AG09319 (cell line): ENCODE measurements at places on chromosomes 4 and X.

DNA sequence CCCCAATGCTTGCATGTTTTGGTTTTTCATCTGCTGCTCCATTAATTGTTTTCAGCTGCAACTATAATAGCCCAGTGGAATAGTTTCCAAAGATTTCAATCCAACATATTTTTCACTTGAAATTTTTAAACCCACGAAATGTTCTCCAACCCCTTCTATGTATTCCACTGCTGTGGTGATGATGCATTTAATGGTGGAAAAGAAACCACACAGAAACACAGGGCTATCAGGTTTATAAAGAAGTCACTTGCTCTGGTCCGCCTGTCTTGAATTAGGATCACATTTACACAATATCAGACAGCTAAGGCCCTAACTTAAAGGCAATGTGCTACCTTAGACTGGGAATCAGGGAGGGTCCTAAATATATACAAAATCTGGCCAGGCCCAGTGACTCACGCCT, 35.0 kb downstream of the OPHN1 start:
- peak; percentile 31 for DNase-seq

DNA sequence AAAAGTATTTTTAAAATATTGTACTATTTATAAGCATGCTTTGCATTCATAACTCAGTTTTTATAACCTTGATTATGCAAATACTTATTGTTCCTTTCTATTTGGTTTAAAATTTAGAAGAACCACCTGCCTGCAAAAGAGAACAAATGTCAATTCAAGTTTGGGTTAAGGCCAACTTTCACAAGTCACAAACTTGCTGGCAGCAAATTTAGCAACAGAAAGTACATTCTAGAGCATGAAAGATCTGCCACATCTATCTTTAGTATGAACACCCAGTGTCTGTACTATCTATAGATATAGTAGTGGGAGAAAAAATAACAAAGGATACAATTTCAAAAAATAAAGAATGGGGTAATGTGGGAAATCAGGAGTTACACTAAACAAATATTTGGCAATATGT, 1014.2 kb downstream of the C4orf33 start:
- no peak for DNase-seq

- peak; percentile 10 for DNase-seq
Observed at GRCh38 chr4:78951862-78952472, 12.7 kb upstream of the PAQR3 start.

DNA sequence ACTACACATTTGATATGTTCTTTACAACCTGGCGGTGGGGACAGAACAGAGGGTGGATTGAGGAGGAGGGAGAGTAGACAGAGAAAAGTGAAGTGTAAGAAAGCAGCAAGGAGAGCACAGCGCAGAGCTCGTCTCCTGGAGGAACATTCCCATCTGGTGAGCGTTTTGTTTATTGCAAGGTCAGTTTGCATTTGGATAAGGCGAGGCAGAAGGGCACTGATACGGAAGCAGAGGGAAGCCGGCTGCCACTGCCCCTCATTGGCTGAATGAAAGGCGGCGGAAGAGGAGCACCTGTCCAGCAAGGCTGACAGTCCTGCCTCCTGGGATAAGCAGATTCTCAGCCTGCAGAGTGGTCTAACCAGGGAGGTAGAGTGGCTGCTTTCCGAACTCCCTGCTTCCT, 83.2 kb downstream of the GPR143 start:
- no peak for DNase-seq

DNA sequence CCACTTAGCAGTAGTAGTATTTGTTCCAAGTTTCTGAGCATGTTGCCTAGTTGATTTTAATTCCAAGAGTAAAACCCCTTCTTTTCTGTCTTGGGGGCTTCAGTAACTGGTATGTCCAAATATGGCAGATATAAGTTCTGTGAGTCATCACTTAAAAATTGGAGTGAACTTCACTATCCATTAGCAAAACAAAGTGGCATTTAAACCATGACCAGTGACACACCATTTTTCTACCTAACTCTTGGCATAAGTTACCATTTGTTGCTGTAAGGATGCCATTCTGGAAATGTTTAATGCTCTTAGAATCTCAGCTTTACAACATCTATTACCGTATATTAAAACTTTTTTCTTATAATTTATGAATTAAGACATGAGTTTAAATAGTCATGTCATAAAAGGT, 102.0 kb downstream of the CBR4 start:
- DNase-seq = no peak

GRCh38 chr4:27616166-27616565, 755.5 kb downstream of the STIM2 start:
- no peak for DNase-seq

DNA sequence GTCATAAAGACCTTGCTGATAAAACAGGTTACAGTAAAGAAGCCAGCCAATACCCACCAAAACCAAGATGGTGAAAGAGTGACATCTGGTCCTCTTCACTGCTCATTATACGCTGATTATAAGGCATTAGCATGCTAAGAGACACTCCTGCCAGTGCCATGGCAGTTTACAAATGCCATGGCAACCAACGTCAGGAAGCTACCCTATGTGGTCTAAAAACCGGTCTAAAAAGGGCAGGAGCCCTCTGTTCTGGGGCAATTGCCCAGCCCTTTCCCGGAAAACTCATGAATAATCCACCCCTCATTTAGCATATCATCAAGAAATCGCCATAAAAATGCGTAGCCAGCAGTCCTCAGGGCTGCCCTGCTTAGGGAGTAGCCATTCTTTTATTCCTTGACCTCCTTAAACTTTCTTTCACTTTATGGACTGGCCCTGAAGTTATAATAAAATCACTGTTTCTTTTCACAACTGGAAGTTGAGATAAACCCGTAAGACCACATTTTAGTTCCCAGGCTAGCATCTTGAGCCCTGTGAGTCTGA, 260.5 kb upstream of the FAT1 start:
- no peak for DNase-seq

DNA sequence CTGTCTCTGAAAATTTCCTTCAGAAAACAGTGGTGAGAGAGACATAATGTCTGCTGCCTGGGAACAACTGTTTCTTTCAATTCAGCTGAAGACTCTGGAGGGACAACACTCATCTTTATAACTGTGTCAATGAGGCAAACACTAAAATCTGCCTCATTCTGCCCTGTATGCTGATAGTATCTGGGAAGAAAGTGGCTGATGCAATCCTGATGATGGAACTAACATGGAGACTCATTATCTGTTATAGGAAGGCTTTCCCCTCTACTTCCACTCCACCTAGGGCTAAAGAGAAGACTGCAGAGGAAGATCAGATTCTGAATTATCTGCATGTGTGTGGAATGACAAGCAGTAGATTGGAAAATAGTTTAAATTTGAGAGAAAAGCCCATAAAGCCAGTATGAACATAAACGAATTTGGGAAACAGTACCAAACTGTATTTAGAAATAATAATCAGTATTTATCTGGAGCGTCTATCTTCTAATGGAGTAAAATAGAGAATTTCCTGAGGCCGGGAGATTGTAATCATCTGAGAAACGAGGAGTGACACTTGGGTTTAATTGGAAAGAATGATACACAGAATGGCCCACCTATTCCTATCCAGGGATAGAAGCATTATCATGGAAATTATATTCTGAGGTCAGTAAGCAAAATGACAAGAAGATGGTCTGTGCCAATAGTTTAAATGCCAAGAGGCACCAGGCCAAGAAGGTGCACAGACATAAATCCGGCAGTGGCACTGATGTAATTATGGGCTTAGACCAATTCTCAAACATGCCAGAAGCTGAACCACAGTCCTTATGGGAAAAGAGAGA, 85.4 kb downstream of the SHISA3 start:
- DNase-seq = no peak

DNA sequence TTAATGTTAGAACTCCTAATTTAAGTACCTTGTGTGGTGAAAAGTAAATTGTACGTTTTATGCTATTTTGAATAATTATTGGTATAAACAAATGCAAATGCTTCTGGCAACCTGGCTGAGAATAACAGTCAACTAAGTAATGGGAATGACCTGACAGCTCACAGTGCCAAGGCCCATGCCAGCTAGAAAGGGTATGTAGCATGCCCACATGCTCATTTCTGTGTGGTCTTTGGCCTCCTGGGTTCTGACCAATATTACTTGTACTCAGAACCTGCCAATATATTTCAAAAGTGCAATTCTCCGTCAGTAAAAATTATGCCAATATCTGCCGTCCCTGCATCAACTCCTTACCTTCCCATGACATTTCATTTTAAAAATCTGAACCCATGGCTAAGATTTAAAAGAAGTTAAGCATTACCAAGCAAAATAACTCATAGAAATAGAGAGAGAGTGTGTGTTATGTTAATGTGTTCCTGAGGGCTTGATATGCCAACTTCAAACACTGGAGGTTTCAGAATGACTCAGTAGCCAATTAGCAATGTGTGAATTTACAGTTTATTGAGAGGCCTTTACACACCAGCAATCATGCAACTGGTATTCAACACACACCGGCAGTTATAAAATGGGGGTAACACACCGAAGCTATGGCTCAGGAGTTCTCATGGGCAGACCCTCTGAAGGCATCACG, 820.8 kb downstream of the FSTL5 start:
- no peak for DNase-seq

DNA sequence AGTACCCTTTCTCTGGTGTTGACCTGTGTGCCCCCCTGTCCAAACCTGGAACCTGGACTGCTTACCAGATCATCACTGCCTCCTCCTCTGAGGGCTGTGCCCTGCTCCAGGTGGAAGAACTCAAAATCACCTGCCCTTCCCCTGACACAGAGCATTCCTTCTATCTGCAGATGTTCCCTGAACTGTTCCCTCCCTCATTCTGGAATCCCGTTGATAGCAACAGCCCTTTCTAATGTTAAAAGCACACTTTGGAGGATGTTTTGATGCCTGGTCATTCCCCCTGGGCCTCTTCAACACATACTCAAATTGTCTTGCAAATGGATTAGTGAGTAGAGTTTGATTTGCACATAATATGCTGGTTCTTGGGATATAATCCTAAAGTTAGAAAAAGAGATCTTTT, 225.8 kb downstream of the FGF13 start:
- no peak for DNase-seq

DNA sequence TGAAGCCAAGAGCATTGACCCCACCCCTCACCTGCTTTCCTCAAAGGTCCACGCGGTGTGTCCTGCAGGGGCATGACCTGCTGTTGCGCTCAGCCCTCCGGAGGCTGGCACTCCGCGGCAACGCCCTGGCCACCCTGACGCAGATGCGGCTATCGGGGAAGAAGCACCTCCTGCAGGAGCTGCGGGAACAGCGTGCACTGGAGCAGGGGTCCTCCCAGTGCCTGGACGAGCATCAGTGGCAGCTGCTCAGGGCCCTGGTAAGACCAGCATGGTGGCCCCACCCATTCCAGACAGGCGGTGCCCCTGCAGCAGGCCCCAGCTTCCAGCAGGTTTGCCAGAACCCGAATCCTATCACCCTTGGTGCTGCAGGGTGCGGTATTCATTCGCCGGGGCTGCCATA, 86.0 kb downstream of the EVC start:
- DNase-seq = no peak

DNA sequence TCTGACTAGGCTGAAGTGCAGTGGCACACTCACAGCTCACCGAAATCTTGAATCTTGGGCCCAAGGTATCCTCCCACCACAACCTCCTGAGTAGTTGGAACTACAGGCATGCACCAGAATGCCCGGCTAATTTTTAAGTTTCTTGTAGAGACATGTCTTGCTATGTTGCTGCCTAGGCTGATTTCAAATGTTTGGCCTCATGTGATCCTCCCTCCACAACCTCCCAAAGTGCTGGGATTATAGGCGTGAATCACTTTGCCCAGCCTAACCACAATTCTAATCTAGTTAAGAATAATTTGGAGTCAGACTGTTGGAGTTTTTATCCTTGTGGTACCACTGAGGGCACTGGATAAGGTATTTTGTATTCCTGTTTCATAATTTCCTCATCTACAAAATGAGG, 317.5 kb upstream of the AGA start:
- no peak for DNase-seq

DNA sequence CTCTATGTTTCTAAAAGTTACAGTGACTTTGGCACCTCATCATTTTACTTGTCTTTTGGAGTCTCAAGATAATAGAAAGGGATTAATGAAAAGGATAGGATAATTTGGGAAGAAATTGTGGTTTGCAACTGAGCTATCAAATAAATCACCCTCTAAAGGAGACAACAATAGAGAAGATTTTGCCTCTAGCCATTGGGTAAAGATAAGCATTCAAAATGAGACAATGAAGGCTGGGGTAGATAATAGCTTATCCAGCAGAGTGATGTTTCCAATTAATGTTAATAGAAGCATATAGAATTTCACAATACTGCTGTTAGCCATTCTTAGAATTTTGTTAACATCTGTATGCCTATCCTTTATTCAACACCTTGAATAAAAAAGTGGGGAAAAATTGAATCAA, 1177.6 kb downstream of the ADGRL3 start:
- no peak for DNase-seq

GRCh38 chrX:19225909-19226308, 103.6 kb upstream of the ADGRG2 start:
- DNase-seq = no peak

- no peak for DNase-seq
Observed at GRCh38 chr4:73988061-73988460, at the start of gene PPBP. PPBP (minus strand) TSS chr4:73988190; CDS start chr4:73988103, 87 bp downstream.

DNA sequence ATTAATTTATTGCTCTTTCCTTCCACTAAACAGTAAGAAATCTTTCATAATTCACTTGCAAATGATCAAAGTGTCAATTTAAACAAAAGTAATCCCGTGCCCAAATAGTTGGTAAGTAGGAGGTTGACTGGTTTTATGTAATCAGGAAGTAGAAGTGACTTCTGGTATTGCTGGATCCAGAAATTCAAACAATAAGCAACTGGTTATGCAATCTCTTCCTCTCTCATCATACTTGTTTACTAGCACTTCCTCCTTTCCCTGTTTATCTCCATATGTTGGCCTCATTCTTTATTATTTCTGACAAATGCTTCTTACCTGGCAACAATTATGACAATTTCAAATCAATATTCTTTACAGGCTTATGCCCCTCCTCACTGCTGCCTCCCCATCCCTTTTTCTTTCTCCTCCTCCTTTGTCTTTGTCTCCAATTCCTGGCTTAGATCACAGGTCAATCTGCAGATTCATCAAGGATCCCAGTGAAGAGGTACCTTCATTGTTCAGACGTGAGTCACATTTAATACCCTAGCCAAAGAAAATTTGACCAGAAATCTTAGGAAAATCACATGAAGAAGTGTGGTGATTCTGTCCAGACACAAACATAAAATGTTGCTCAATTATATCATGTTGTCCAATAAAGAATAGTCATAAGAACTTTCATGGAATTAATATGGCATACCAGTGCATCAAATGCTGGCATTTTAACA, 323.2 kb upstream of the PCDH7 start:
- DNase-seq = no peak

DNA sequence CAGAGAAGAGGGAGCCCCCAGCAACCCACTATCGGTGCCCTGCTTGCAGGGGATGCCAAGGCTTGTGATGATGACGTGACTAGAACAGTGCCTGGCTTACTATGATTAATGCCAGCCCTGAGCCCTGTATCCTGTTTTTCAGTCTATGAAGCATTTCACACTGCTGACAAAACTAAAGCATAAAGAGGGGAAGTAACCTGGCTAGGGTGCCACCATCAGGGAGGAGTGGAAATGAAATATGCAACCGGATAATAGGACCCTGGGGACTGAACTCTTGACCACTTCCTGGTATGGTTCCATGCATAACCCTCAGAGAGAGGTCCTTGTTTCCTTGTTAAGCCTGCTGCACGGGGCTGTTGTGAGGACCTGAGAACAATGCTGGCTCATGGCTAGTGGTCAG, 50.3 kb downstream of the MED28 start:
- DNase-seq = no peak

- no peak for DNase-seq
Observed at GRCh38 chr4:100926039-100926717, 408.4 kb upstream of the EMCN start.

- DNase-seq = no peak
Observed at GRCh38 chr4:53103481-53103880, 241.4 kb downstream of the RASL11B start.
